ENCODE measurements at places on chromosomes 6 and 20.

- no peak for DNase-seq
These were observed 5.2 kb downstream of the RBM38 start for GRCh38 chr20:57396212-57396983.

DNA sequence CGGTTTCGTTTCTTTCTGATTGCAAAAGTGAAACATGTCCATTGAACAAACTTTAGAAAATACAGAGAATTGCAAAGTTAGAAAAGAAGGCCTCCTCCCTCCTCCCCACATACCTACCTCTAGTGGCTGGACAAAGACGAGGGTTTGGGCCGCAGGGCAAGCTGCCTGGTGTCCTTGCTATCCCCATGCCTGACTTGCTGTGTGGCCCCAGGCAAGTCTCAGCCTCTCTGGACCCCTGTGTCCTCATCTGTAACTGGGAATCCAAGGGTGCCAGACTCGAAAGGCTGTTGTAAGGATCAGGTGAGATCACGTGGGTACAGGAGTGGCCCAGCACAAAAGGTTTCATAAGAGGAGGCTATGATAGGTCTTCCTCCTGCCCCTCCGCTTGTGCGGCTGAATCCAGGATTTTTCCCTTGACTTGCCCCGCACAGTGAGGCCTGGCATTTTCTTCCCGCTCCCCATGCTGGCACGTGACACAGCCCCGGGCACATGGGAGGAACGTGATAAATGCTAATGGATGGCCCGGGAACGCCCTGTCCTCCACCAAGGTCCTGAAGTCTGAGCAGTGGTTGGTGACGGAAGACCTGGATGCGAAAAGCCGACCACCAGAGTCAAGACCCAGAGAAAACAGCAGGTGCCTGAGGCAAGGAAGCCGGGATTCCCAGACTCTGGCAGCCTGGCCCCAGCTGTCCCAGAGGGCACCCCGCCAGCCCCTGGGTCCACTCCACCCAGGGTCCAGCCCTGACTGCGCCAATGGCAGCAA lies 55.8 kb downstream of the UBE2V1 start:
- DNase-seq, result no peak

GRCh38 chr20:38084425-38084951 lies 50.9 kb downstream of the RPRD1B start:
- no peak for DNase-seq

GRCh38 chr20:13672690-13673089 lies 34.0 kb upstream of the TASP1 start:
- DNase-seq, result no peak

DNA sequence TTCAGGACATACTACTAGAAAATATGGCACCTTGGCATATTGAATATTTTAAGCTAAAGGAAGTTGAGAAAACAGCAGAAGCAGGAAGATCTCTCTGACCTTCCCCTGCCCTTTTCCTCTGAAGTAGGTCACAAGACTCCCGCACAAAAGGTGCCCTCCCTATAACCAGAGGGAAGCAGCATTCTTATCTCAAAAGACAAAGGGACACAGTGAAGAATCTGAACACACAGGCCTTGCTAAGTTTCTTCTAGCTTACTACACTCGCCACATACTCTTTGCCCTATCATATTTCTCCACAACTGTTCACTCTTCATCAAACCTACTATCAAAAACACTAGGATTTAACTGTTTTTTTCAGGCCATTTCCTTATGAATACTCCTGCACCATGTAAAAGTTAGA lies 151.2 kb downstream of the ELOVL4 start:
- no peak for DNase-seq

Data from SW480 (cell line).